ENCODE measurements at places on chromosomes 5 and 9. TPM values are rescaled to one million over a fixed set of nuclear protein-coding genes. Genes with fewer than 3 reads are reported as not detected.
A peak's percentile ranks its signal among the peaks of the same experiment; 100 is the strongest.

Gene EGFLAM
- total RNA-seq = not detected

GRCh38 chr9:34380511-34381315 is 4.0 kb upstream of the MYORG start:
- peak; percentile 89 for DNase-seq

Gene CDO1
- 0.34 TPM for total RNA-seq

- peak; percentile 50 for DNase-seq
These were observed 498 bp downstream of the HAUS6 start for GRCh38 chr9:19102181-19102630.

DNA sequence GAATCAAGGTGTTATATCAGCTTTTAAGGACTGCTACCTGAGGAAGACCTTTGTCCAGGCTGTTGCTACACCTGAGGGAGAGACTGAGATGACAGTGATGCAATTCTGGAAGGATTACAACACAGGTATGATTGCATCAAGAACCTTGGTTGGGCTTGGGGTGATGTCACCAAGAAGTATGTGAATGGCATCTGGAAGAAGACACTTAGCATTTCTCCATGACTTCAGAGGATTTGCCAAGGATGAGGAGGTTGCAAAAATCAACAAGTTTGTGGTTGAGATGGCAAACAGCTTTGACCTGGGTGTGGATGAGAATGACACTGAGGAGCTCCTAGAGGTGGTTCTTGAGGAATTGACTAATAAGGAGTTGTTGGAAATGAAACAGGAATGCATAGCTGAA is 67.9 kb upstream of the PANK3 start:
- no peak for DNase-seq

DNA sequence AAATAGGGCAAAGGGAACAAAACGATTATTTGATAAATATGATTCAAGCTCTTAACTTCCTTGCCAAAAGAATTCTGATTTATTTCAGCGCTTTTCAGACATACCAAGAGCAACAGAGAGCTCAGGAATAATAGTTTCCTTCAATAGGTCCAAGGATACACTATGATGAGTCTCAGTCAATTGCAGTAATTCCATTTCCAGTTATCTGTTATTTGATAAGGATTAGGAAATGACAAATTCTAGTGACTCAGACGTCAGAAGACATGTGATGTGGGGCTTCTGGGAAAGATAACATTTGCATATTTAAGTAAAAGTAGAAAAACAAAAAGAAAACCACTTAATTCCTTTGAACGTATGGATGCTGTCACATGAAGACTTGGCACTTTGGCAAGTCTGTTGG is 1250.8 kb upstream of the CDH18 start:
- DNase-seq = no peak

GRCh38 chr5:10279925-10280720 is 27.6 kb downstream of the CMBL start:
- no peak for DNase-seq

DNA sequence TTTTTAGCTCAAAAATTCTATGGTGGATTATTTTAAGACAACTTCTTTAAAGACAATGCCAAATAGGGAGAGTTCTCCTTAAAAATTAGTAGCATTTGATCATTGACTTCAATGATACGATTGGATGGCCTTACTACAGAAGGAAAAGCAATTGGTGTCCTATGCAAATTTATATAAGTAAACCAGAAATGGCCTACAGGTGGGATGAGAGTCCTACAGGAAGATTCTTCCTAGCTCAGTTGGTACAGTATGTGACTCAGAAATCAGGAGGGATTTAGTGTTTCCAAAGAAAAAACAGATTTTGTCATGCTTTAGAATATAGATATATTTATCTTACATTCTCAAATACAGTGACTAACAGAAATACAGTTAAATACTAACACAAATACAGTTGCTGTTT is 6.5 kb downstream of the ANKRA2 start:
- DNase-seq = no peak

GRCh38 chr9:107805201-107805600 is 315.6 kb upstream of the KLF4 start:
- no peak for DNase-seq

DNA sequence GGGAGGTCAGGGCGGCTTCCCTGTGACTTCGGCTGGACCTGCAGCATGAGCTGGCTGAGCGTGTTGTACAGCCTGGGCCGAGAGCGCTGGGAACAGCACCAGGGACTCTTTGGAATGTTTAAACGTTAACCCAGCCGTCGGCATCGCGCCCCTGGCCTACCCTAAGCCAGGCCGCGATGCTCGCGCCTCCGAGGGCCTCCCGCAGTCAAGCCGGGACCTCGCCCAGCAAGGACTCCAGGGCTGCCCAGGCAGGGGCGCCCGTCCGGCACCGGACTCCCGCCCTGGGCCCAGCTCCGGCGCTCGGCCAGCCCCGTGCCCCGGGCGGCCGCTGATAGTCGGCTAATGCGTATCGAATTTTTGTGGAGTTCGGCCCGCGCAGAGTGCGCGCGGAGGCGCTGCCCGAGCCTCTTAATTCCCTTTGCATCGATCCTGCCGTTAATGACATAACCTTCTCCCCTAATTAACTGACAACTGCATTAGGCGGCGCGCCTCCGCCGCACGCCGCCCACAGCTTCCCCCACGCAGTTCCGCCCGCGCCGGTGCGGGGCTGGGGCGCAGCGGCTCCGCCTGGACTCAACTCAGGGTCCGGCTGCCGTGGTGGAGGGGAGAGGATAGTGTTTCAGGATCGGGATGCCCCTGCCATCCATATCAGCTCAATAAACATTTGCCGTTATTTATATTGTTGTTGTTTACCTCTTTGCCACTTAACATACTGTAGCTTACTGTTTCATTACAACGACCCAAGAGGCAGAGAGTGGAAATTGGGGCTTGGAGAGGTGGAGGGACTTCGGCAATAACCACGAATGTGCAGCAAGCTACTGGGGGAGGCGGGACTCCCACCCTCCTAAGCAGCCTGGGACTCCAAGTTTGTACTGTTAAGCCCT is 28.8 kb upstream of the CDC23 start:
- no peak for DNase-seq

DNA sequence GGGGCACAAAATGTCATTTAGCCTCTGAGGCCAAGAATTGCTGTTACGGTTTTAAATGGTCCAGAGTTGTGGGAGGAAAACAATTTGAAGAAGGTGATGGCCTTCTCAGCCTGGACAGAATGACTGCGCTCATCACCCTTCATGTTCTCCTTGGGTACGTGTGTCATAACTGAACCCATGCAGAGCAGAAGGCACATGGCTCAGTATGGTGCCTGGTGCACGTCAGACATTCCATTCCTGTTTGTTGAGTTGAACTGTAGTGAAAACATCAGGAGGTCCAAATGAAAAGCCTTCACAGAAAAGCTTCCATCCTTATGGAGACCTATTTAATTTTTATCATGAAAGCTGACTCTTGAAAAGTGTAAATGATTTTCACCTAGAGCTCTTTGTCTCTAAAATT is 133.2 kb downstream of the CFAP90 start:
- DNase-seq = no peak

DNA sequence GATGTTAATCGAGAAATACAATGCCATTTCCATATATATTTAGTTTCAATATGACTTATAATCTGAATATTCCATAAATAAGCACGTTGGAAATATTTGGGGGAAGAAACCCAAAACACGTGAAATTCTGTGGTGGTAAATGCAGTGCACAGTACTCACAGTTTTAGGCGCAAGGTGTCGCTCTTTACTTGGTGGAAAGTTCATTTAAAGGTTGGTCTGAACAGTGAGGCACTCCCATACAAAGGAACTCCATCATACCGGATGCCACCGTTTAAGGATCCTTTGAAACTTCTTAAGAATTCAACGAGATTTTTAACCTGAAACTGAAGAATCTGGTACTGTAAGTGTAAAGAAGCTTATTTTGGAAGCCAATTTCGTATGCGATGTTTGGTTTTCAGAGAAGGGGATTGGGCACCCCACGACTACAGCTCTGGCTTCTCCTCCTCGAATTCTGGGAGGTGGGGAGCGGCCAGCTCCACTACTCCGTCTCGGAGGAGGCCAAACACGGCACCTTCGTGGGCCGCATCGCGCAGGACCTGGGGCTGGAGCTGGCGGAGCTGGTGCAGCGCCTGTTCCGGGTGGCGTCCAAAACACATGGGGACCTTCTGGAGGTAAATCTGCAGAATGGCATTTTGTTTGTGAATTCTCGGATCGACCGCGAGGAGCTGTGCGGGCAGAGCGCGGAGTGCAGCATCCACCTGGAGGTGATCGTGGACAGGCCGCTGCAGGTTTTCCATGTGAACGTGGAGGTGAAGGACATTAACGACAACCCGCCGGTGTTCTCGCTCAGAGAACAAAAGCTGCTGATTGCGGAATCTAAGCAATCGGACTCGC is at the start of gene PCDHA11:
PCDHA11 (plus strand) TSS at position 237 of the 834 bp plus-strand sequence; CDS start at position 384, 147 bp downstream.
- no peak for DNase-seq

Gene DOCK2
- 205 TPM for total RNA-seq

Gene SH3RF2
- total RNA-seq = 0.12 TPM

DNA sequence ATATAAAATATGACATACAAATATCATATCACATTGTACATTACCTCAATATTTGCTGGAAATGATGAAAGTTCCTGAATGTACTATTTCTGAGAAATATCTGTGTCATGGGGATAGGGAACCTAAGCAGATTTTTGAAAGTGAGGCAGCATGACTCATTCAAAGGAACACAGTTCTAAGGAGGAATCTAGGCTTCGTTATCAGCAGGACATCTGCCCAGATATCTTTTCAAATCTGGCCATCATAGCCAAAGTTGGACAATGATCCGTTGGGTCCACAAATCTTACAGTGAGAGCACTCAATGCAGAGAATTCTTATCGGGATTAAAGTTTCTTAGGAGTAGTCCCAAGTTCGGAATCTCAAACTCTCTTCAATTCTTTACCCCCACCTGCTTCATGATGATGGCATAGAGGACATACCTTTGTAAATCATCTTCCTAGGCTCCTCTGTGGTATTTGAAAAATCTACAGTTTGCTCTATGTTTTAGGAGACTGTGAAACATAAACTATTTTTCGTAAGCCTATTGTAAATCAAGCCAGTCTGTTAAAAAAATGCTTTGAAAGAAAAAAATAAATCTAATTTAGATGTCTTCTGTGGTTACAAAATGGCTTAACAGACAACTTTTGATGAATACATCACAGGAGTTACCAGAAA is 29.4 kb upstream of the ALDH1A1 start:
- no peak for DNase-seq

Gene FOXI1
- total RNA-seq = not detected

DNA sequence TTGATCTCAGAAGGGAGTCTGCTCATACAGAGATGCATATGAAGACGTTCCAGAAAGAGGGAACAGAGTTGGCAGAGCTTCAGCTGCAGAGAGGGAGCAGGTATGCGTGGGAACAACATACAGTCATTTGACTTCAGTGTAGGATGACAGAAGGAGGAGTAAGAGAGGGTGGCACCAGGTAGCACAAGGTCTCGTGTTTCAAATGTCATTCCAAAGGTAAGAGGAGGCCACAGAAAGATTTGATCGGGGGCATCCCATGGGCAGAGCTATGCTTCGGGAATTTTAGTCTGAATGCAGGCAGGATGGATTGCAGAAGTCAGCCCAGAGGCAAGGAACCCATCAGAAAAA is 367.1 kb downstream of the CDK5RAP2 start:
- no peak for DNase-seq

DNA sequence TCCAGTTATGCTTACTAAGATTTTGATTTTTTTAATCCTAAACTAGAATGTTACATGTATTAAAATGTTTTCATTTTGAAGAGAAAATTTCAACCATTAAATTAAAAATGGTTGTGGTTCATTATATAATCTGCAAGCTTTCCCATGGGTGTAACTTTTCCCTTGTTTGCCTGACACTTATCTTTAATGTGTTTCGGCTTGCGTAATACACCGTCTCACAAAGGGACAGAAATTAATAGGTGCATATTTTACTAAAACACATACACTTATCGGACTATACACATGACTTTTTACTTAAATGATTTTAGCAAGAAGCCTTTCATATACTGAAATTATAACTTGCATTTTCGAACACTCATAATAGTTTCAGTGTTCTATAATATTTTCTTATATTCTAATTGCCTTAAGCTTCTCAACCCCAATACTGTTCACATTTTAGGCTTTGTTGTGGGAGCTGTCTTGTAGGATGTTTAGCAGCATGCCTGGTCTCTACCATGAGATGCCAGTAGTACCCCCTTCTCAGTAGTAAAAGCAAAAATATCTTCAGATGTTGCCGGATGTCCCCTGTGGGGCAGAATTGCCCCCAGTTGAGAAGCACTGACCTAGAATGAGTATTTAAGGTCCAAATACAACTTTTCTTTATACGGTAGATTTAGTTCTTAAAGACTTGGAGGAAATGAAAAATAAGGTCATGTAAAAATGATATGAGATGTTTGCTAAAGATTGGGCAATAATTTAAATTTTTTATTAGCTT is 28.6 kb downstream of the UGCG start:
- no peak for DNase-seq

- no peak for DNase-seq
These were observed 44.1 kb downstream of the TMC1 start for GRCh38 chr9:72565535-72565934.

Gene RECK
- total RNA-seq = 6.1 TPM

DNA sequence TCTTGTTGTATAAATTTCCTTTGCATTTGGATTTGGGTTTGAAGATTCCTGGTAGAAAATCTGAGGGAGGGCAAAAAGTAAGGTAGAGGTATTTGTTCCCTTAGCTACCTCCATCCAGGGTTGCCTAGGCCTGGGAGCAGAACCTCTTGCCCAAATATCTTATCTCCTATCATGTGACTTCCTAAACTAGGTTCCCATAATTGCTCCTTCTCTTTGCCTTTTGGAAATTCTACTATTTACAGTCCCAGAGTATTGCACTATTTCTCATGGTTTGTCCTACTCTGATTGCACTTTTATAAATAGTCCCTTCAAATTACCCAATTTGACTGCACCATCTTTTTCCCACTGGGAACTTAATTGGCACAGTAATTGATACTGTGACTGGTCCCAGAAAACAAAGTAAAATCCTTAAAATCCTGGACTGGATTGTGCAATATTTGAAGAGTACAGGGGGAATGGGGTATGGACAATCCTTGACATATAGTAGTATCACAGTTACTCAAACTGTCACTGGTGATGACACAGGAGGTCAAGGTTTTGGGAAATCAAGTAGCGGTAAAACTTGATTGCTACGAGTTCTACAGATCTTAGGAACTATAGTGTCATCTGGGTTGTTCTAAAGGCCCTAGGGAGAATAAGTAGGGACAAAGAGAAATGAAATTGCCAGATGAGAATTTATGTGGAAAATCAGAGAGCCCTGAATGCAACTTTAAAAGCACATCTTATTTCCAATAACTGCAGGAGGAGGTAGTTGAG is 31.5 kb upstream of the TMED7 start:
- no peak for DNase-seq

GRCh38 chr9:137267933-137268355 is 9.6 kb upstream of the TOR4A start:
- DNase-seq = no peak

GRCh38 chr9:110887276-110887675 is 151.0 kb downstream of the LPAR1 start:
- no peak for DNase-seq

Gene IRX4
- not detected for total RNA-seq

GRCh38 chr9:134913713-134914500 is 3.8 kb downstream of the FCN1 start:
- DNase-seq = no peak

DNA sequence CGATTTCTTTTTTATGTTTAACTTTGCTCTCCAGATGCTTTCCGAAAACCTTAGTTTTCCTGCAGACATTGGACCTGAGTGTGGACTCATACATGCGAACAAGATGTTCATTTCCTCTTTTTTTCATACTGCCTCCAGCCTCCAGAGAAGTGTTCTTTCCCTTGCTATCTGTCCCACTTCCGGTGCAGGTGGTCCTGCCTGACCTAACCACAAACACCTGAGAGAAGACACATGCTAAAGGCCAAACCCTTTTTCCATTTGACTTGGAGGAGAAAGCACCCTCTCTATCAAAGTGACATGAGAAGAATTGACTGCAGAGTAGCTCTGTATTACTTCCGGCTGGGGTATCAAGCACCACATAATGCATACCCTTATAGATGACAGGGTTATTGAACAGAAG is 334.0 kb downstream of the ARHGEF28 start:
- DNase-seq = no peak

All from activated CD4-positive, alpha-beta memory T cell treated with anti-CD3 and anti-CD28 coated beads for 36 hours (primary cell).